ENCODE measurements at places on chromosomes 7 and 10.

GRCh38 chr10:110758898-110759297 is 112.8 kb upstream of the PDCD4 start:
- DNase-seq: no peak

GRCh38 chr10:23051278-23051677 is 44.1 kb upstream of the MSRB2 start:
- DNase-seq: no peak

GRCh38 chr7:151045262-151045661 is 3.1 kb upstream of the ASIC3 start:
- DNase-seq: no peak

DNA sequence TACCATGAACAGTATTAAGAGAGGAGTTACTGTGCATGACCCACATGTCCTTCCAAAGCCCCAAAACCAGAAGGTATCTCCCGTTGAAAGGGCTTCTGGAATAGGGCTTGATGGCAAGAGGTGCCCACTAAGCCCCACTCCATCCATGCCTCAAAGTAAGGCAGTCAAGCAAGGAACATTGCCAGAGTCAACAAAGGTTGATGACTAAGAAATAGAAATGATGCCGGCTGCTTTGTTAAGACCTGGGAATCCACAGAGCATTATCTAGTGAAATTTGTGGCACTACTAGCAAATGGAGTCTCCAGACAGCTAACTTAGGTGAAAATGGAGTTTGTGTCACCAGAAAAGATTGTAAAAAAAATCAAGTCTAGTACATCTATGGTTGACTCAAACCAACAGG is 6.2 kb downstream of the SFR1 start:
- DNase-seq: no peak

Data from fibroblast of skin of left biceps (primary cell).